ENCODE measurements at places on chromosomes 7 and 10.

DNA sequence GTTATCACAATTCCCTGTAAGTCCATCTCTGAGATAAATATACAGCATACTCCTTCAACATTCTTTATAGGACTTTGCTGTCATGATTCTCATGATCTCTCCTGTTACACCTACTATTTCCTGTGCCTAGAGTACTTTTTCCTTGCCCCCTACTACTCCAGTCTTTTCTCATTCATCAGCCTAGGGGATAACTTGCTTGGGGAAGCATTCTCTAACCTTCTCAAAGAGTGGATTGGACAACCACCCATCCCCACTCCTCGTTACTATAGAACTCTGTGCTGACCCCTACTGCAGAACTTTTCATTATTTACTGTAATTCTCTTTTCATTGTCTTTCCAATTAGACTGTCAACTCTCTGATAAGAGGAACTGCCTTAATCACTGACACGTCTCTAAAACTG, 57.4 kb upstream of the TFEC start:
- DNase-seq, result no peak

GRCh38 chr10:59007307-59008025, 169.0 kb upstream of the PHYHIPL start:
- DNase-seq, result no peak

GRCh38 chr10:29921071-29921446, 138.3 kb downstream of the JCAD start:
- no peak for DNase-seq

DNA sequence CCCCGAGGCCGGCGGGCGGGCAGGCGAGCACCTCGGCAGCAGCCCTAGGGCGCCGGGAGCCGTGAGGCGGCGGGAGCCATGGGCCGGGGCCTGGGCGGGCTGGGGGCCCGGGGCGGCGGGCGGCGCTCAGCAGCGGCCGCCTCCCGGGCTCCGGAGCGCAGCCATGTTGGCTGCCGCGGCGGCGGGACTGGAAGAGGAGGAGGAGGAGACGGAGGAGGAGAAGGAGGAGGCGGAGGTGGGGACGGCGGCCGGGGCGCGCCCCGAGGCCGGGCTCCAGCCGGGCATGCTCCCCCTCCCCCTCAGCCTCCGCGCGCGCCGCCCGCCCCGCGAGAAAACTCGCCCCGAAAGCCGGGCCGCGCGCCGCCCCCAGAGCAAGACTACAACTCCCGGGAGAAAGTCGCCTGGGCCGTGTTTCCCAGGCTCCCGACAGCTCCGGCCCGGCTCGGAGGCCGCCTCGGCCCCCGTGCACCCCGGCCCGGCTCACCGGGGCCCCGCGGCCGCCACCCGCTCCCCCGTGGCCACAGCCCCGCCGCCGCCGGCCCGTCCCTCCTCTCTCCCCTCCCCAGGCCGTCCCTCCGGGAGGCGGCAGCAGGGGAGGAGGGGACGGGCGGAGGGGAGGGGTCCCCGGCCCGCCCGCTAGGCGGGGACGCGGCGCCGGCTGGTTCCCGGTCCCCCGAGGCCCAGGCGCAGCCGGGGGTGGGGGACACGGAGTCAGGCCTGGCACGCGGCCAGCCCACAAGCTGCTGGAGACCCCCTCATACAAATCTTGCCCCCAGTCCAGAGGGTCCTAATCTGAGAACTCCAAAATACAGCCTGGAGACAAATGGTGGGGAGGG, at the start of gene DLG5:
Gene DLG5 (minus strand): TSS at position 190 of the 836 bp plus-strand sequence. CDS start 235 bp downstream, outside the sequence.
- DNase-seq, result peak; percentile 92

GRCh38 chr10:49037187-49037586, 78.1 kb downstream of the VSTM4 start:
- DNase-seq, result peak; percentile 38

DNA sequence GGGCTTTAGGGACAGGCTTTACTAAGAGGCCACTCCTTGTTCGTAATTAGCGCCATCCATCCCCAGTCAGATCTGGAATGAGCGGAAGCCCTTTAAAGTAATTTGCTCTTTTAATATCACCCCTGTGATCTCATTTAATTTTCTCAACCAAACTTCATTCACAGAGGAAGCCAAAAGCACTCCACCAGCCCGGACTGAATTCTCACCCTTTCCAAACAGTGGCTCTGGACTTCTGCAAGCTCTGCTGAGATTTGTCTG, 43.1 kb downstream of the UNC5B start:
- no peak for DNase-seq

DNA sequence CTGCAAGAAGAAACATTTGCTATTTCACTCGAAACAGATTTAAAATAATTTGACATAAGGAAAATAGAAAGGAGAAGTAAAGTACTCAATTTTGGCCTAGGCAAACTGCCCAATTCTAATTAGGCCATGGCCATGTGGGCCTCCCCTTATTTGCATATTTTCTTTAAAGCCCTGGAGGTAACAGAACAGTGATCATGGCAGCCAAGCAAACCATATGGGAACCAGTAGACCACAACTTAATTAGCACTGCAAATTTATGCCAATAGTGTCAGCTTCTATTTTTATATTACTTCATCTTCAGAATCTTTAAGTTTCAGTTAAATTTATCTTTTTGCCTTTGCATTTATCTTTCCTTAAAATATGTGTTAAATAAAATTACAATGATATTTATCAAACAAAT, 63.3 kb upstream of the THSD7A start:
- no peak for DNase-seq

GRCh38 chr7:21945454-21946221, at the start of gene CDCA7L:
Gene CDCA7L (minus strand): TSS chr7:21945899. CDS start chr7:21945804, 95 bp downstream.
- DNase-seq, result peak; percentile 93

- DNase-seq, result peak; percentile 82
These were observed 200.7 kb downstream of the RAPGEF5 start for GRCh38 chr7:22156205-22156604.

DNA sequence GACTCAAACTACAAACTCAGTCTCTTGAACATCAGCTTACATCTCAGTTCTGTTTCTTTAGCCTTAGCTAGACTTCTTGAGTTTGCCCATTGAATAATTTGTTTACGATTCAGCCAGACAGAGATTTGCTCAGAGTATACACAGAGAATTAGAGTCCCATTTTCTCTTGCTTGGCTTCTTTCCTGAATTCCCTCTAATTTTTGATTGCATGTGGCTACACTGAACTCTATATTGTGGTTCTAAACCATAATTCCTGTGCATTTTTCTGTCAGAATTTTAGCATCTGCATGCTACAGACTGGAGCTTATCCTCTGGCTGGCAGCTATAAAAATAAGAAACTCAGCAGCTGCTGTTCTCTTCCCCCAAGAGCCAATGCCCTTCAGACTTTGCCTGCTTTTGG, 354.9 kb downstream of the MDFIC start:
- DNase-seq, result no peak

- DNase-seq, result no peak
These were observed 156.5 kb upstream of the GHITM start for GRCh38 chr10:83982812-83983211.

GRCh38 chr10:119516381-119517234, 25.9 kb downstream of the RGS10 start:
- no peak for DNase-seq

DNA sequence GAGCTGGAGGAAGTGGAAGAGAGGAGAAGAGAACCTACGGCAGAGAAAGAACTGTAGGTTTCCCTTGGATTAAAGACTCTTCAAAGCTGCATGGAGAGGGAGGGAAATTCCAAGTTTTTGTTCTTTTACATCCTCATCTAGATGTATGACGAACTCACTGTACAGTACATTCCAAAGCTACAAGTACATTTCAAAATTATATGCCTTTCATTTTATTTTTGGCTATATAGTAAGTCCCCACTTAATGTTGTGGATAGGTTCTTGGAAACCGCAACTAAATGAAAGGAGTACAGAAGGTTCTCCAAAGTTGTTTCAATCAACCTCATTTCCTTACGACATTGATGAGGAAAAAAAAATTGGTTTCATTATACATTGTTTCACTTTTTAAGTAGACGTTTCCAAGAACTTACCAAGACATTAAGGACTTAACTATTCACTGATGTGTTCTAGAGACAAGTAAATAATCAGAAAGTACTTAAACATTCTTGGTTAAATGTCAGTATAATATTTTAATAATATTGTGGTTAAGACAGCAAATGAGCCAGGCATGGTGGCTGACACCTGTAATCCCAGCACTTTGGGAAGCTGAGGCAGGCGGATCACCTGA, 16.1 kb upstream of the JMJD1C start:
- no peak for DNase-seq

DNA sequence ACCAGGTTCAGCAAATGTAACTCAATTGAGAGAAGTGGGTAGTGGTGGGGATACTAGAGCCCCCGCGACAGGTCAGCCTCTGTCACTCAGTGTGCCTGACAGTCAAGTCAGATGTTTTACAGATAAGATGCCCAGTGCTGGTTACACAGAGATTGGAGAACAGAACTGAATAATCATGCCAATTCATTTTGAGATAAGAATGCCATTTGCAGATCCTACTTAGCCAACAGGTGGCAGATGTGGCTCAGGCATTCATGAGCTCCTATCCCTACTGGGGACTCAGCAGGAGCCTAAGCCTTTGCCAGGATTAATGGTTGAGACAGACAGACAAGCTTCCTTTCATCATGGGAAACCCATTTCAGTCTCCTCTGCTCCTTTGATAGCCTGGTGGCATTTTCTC, 137.8 kb downstream of the MAPK8 start:
- DNase-seq, result peak; percentile 17

- DNase-seq, result no peak
These were observed 67.6 kb downstream of the ITGB1 start for GRCh38 chr10:32890444-32890843.

- DNase-seq, result no peak
These were observed 8.9 kb upstream of the GBX1 start for GRCh38 chr7:151176401-151176800.

DNA sequence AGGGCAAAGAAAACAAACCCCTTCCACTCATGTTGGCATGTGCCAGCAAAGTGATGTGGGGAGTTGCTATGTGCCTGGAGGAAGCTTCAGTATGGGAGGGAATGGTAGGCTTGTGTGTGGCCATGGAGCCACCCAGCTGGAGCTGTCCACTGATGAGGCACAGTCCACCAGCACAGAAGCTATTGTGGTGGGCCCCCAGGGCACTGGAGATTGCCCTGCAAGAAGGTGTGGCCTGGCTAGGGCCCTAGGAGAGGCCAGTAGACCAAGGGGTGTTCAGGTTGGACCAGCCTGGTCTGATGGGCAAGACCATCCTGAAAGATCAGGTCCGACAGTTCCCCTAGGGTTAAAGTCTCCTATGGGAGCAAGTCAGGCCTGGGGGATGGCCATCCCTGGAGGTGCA, 22.1 kb upstream of the KEL start:
- no peak for DNase-seq

GRCh38 chr10:133129859-133130495, 30.0 kb upstream of the KNDC1 start:
- DNase-seq, result no peak

DNA sequence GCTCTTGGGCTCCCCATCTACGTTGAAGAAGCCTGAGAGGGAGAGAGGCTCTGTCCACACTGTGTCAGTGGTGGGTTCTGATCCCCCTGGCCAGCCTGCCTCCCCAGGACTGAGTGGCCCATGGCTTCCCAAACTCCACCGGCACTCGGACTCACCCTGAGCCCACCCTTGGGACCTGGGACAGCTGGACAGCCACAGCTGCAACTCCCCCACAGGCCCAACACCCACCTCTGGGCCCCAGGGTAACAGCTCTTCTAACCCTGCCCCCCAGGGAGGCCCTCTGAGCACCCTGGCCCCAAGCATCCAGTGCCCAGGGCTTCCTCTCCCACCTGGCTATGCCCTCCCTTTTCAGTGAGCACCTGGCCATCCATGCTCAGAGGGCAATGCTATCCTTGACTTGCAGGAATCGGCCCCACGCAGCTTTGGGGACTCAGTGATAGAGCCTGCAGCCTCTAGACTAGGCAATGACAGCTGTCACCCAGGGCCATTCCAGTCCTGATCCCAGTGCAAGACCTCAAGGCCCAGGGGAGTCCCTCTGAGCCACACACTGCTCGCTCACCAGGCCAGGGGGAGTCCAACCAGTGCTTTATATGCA, 17.9 kb downstream of the OGDHL start:
- peak; percentile 9 for DNase-seq

- no peak for DNase-seq
These were observed 4.8 kb downstream of the ANXA7 start for GRCh38 chr10:73408978-73409521.

GRCh38 chr10:105807935-105808587, 1167.0 kb downstream of the SORCS3 start:
- no peak for DNase-seq

DNA sequence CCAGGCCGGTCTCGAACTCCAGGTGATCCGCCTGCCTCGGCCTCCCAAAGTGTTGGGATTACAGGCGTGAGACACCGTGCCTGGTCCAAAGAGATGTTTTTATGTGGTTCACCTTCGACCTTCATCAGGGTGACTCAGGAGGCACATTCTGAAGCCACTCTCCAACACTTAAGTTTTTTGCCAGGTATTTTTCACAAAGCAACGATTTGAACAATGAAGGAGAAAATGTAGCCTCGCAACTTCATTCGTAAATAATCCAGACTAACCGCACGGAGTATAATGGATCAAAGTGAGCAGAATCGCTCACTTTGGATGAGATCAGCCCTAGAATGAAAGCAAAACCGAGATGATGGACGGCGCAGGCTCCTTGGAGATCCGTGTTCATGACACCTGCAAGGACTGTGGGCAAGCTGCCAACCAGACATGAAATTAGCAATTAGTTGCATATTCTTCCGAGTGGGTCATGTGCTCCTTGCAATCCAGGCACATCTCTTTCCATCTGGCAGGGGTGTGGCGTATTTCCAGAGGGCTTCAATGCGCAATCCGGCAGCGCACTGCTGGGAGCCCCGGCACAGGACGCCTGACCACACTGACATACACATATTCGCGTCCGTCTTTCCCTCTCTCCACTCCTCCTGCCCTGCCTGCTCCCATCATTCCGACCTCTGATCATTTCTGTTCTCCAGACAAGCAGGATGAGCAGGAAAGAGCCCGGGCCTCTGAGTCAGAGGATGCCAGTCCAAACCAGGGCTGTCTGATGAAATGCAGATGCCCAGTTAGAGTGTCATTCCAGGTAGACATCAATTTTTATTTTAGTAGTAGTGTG, 148.4 kb downstream of the KLF6 start:
- DNase-seq, result no peak

DNA sequence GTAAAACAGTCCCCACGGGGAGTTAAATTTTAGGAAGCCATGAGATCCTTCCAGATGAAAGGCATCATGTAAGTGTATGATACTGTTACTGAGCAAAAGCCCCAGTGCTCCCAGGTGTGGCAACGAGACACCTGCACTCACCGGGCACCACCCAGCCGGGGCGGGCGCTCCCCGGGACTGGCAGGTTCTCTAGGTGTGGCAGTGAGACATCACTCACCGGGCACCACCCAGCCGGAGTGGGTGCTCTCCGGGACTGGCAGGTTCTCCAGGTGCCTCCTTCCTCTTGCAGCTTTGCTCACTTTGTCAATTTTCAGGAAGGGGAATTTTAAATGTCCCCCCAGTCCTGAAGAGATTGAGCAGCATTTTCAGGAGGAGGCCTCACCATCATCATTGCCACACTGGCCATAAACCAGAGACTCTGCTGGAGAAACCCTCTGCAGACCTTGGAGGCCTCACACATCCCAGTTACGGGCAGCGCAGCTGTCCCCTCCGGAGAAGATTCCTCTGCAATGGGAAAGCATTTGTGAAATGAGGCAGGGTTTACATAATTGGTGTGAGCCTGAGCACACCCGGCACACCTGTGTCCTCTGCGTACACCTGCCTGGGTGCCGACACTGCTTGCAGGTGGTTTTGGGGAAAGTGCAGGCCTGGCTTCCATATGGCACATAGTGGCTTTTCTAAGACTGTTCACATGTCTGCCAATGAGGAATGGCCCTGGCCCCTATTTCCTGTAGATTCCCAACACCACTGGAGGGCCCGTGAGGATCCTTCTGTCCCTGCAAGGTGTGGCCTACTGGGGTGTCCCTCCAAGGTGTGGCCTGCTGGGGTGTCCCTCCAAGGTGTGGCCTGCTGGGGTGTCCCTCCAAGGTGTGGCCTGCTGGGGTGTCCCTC, 191.4 kb downstream of the EBF3 start:
- DNase-seq, result no peak

Measured in AG20443 (cell line).